Inflammatory macrophage (primary cell): ENCODE measurements at places on chromosomes 2 and 18.

GRCh38 chr2:144443837-144444817 lies 75.8 kb downstream of the ZEB2 start:
- no peak for DNase-seq

- no peak for DNase-seq
These were observed 405.1 kb upstream of the POU3F3 start for GRCh38 chr2:104448661-104449440.

DNA sequence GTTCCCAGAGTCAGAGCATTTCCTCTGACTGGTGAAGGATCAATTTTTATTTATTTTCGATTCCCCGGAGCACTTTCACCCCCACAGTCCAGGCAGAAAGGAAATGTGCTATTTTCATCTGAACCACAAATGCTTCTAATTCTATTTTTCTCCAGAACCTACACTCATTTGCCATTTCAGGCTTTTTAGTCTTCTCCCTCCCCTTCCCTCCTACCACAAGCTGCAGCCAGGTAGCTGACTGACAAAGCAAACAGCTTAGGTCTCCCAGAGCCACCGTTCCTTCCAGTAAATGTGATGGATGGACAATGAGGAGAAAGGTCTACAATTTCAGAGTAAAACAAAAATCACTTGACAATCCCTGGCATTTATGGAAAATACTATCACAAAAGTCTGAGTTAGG lies 76.9 kb downstream of the KLF7 start:
- DNase-seq = no peak

- DNase-seq = no peak
These were observed 140.1 kb upstream of the B3GNT2 start for GRCh38 chr2:62055724-62056336.

DNA sequence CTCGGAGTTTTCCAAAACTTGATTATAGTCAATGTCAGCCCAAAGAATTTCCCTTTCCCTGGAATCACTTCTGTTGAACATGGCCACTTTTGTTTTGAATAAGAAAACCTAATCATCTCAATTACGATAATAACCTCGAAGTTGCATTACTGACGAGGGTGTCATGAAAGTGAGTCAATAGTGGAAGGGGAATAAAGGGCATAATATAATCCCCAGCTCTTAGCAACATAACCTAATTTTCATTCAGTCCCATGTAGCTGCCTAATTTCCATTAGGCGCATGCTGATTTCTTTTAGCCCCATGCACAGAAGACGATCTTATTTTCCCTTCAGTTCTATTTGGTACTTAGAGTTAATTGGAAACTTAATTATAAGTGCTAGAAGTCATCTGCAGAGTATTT lies 51.1 kb upstream of the RAPH1 start:
- DNase-seq = no peak

- no peak for DNase-seq
These were observed 32.3 kb downstream of the KLF7 start for GRCh38 chr2:207133458-207133819.

- DNase-seq = no peak
These were observed 43.5 kb upstream of the EPG5 start for GRCh38 chr18:46010676-46011075.

DNA sequence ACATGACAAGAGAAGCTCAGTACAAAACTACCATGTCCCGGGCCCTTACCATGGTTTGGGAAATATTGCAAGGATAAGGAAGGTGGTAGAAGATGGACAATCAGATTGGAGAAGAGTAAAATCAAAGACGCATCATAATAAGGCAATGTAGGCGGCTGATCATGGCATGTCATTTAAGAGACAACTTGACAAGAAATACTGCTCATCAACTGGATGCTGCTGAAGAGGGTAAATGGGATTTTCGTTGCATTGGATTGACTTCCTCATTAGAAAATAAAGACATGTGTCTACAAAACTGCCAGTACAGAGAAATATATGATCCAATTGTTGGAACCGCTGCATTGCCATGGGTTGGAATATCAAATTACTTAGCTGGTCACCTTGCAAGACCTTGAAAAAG lies 238.3 kb upstream of the NCKAP5 start:
- DNase-seq = no peak

GRCh38 chr18:27175914-27176313 lies 9.2 kb downstream of the CHST9 start:
- no peak for DNase-seq

DNA sequence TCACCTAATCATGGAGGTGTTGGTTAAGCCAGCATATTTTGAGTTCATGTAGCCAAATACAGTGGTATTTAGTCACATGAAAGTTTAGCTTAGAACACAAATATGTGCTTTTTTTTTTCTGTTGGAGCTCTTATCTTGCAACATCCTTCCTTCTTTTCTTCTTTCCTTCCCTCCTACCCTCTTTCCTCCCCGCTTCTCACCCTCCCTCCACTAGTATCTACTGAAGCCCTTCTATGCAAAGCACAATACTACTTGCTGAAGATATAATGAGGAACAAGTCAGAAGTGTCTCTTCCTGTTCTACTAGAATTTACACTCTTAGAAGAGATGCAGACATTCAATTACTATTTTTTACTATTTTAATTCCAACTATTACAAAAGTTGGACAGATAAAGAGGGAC lies 105.0 kb upstream of the ITGA4 start:
- DNase-seq = no peak

- DNase-seq = no peak
These were observed 64.7 kb upstream of the ST3GAL5 start for GRCh38 chr2:85953476-85953875.

DNA sequence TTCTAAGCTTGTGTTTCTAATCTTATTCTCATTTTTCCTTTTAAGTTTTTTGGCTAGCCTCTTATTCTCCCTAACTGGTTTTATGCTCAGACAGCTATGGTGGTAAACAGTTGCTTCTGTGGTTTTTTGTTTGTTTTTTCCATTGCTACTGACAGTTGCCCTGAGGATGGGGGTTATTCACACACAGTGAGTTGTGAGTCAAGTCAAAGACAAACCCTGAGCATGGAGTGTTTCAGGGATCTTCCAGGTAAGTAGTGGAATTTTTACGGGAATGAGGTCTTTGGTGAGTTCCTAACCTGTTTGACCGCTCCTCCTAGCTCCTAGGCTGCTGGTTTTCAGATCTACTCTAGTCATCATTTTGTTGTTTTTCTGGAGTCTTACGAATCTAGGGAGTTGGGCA lies 162.8 kb downstream of the ZNF407 start:
- DNase-seq = no peak

DNA sequence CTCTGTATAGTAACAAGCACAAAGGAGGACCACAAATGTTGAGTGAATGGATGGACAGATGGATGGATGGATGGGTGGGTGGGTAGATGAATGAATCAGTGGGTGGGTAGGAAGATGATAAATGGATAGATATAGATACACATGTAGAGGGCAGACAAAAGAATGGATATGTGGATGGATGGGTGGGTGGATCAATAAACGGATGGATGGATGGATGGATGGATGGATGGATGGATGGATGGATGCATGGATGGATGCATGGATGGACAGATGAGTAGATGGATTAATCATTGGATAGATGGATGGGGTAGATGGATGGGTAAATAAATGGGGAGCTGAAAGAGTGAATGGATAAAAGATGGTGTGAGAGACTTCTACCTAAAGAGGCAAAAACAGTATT lies 92.3 kb upstream of the GPR45 start:
- no peak for DNase-seq

DNA sequence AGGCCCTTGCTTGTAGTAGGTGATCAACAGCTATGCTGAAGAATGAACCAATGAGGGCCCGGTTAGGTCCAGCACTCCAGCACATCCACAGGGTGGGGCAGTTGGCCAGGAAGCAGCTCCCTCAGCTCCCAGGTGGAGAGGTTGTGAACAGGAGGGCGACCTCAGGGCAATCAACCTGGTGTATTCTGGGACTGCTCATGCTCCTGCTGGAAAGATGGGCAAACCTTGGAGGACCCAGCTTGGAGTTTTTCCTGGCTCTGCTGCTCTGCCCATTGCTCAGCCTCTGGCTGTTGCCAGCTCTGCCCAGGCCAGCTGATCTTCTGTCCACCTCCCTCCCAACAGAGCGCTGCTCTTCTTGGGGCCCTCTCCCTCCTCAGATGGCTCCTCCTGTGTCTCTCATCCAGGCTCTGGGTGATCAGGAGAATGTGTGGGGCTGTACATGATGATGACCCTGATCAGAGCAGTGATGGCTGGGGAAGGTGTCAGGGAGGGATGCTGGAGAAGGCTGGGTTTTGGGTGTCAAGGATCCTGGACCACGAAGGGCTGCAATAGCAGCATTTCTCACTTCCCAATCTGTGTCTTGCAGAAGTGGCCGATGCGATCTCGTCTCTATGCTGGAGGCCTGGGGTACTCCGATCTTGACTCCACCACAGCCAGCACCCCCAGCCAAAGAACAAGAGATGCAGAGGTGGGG lies 3.4 kb downstream of the TCF23 start:
- DNase-seq = no peak

DNA sequence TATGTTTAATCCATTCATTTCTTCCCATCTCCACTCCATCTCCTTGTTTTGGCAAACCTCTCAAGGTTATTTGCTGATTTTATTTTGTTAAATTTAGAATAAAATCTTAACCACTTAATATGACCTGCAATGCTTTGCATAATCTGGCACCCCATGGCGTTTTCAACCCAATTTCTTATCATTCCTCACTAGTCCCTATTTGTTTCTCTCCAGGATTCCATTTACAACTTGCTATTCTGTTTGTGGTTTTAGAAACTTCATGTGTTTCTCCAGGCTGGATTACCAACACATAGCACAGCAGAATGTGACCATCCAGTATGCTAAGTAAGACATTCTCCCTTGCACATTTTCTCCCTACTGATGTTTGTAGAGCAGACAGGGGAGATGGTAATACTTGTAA lies 749.2 kb upstream of the FSHR start:
- no peak for DNase-seq
